Cardiac muscle cell (in vitro differentiated cells and primary cell): ENCODE measurements at places on chromosomes 7 and 10.

- peak overlapping the region; percentile 78 for H3K4me3 ChIP-seq
- H3K36me3 ChIP-seq: no peaks in the 10 kb centered on the region
- peak overlapping the region; percentile 96 for H3K27ac ChIP-seq
These were observed 5.0 kb downstream of the SKIDA1 start for GRCh38 chr10:21520509-21520908.

DNA sequence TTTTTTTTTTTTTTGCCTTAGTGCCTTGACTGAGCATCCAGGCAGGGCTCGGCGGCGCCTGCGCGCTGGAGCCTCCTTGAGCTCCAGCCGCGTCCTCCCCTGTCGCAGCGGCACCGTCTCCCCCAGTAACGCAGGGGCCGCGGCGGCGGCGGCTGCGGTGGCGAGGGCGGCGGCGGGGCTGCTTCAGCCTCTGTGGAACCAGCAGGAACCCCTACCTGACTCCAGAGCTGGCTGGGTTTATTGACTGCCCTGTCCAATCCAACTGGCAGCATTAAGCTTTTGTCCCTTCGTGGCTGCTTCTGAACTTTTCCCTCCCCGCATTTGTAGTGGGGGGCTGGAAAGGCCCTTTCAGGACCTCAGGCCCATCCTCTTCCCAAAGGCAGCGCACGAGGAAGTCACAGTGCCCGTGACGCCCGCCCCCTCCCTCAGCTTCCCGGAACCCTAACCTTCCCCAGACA, at the start of gene GPR85:
GPR85 (minus strand) TSS at position 397 of the 458 bp plus-strand sequence. CDS start 2,106 bp downstream, outside the sequence.
- no peaks in the 10 kb centered on the region for H3K4me1 ChIP-seq
- DNase-seq: peak; percentile 71
- no peak within 1 kb of the TSS for H3K27ac ChIP-seq
- H3K36me3 ChIP-seq: no peaks in the 10 kb centered on the region
- H3K4me3 ChIP-seq: peak within 1 kb of the TSS; percentile 24

GRCh38 chr7:40909346-40909980, 774.7 kb downstream of the SUGCT start:
- peaks cover 19% of the 10 kb centered on the region for H3K4me1 ChIP-seq
- peak overlapping the region; percentile 73 for H3K27ac ChIP-seq
- H3K4me3 ChIP-seq: no peak overlapping the region
- H3K36me3 ChIP-seq: no peaks in the 10 kb centered on the region

DNA sequence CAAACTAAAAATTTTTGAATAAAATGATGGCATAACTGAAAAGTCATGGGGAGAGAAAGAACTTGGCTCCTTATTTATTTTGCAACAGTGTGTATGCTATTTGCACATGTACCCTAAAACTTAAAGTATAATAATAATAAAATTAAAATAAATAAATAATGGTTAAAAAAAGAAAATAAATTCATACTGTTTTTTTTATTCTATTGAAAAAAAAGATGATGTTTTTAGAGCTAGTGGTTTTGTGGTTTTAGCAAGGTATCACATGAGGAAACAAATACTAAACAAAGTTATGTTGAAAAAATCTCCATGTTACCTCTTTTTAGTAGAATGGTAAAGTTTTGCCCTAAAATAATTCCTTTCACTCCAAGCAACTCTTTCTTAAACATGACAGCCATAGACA, 26.2 kb downstream of the TMEM168 start:
- no peaks in the 10 kb centered on the region for H3K36me3 ChIP-seq
- no peak overlapping the region for H3K27ac ChIP-seq
- H3K27me3 ChIP-seq: no peaks in the 10 kb centered on the region
- no peaks in the 10 kb centered on the region for H3K4me1 ChIP-seq
- DNase-seq: no peak
- H3K4me3 ChIP-seq: no peak overlapping the region

DNA sequence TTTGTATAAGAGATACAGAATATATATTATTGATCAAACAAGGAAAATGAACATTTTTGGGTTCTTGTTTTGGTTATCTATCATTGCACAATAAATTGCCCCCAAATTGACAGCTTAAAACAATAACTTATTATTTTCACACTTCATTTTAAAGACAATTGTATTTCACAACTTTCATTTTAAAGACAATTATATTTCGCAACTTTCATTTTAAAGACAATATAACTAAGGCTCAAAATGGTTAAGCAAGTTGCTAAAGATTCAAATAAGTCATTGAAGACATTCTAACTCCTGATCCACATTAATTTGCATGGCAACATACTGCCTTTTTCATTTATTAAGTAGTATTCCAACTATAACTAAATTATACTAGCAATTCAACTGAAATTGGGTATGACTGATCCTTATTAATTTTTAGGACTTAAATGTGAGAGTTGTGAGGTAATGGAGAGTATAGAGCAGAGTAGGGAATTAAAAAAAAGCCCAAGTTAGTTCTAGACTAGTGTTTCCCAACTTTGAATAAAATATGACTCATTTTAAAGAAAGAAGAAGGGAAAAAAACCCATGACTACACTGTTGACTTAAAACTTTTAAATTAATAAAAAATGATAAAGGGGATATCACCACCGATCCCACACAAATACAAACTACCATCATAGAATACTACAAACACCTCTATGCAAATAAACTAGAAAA, 9.9 kb upstream of the STEAP2 start:
- no peak overlapping the region for H3K4me3 ChIP-seq
- no peak for DNase-seq
- H3K36me3 ChIP-seq: no peaks in the 10 kb centered on the region
- H3K27me3 ChIP-seq: no peaks in the 10 kb centered on the region

GRCh38 chr10:26441491-26442214, 3.5 kb downstream of the APBB1IP start:
- H3K4me3 ChIP-seq: no peak overlapping the region
- H3K27me3 ChIP-seq: peaks cover 78% of the 10 kb centered on the region
- no peaks in the 10 kb centered on the region for H3K36me3 ChIP-seq
- no peak overlapping the region for H3K27ac ChIP-seq
- H3K4me1 ChIP-seq: no peaks in the 10 kb centered on the region

- no peak overlapping the region for H3K27ac ChIP-seq
- peaks cover 23% of the 10 kb centered on the region for H3K4me1 ChIP-seq
- H3K4me3 ChIP-seq: peak overlapping the region; percentile 71
- no peak for DNase-seq
These were observed 280 bp downstream of the DNAAF5 start for GRCh38 chr7:726854-727103.

DNA sequence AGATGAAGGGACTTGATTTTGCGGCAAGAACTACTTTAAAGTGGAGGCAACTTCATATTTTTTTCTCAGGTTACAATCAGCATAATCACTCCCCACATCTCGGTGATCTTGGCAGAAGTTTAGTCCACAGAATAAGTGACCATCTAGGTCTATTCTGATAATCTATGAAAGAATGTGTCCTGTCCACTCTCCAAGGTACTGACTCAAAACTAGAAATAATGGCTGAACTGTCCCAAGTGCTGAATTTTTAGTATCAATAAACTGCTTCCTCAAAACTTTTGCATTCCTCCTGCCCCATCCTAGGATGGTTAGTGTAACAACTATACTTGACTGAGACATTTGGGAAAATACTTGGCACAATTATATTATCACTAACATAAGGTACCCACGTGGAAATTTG, 10.9 kb upstream of the CHRM2 start:
- peak; percentile 57 for DNase-seq
- no peak overlapping the region for H3K4me3 ChIP-seq
- H3K36me3 ChIP-seq: no peaks in the 10 kb centered on the region
- no peaks in the 10 kb centered on the region for H3K27me3 ChIP-seq
- H3K27ac ChIP-seq: no peak overlapping the region
- H3K4me1 ChIP-seq: peaks cover 3% of the 10 kb centered on the region

- no peak overlapping the region for H3K27ac ChIP-seq
- DNase-seq: no peak
- no peaks in the 10 kb centered on the region for H3K27me3 ChIP-seq
- H3K36me3 ChIP-seq: no peaks in the 10 kb centered on the region
These were observed 4.3 kb upstream of the ADD3 start for GRCh38 chr10:110003524-110003885.

DNA sequence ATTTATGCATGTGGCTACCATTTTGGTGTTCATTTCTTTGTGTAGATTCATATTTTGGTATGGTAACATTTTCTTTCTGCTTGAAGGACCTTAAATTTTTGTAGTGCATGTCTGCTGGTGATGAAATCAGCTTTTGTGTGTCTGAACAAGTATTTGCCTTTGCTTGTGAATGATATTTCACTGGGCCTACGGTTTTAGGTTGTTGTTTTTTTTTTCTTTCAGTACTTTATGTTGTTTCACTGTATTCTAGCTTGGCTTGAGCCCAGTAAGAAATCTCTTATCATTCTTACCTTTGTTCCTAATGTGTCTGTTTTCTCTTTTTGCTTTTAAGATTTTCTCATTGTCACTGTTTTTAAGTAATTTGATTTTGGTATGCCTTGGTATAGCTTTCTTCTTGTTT, 31.9 kb downstream of the SAMD8 start:
- no peak overlapping the region for H3K4me3 ChIP-seq
- peak; percentile 45 for DNase-seq
- no peaks in the 10 kb centered on the region for H3K4me1 ChIP-seq
- no peak overlapping the region for H3K27ac ChIP-seq
- H3K27me3 ChIP-seq: no peaks in the 10 kb centered on the region

- peaks cover 9% of the 10 kb centered on the region for H3K4me1 ChIP-seq
- H3K36me3 ChIP-seq: no peaks in the 10 kb centered on the region
- no peak for DNase-seq
- H3K27me3 ChIP-seq: no peaks in the 10 kb centered on the region
- no peak overlapping the region for H3K27ac ChIP-seq
- H3K4me3 ChIP-seq: no peak overlapping the region
These were observed 22.9 kb downstream of the TBXAS1 start for GRCh38 chr7:139851770-139852481.

DNA sequence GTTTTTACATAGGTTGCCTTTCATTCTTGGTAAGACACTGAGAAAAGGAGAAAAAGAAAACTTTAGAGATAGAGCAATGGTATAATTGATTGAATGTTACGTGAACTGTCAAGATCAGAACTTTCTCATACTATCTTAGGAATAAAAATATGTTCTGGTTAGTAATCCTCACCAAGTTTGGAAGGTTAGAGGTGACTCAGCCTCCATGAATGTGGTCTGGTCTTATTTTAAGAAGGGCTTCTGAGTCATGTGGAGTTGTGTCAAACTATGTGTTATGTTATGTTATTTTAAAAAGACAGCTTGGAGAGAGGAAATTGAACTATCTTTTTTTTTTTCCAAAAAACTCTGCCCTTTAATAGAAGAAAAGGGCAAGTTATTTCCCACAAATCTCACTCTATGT, 458.6 kb upstream of the KLF6 start:
- no peaks in the 10 kb centered on the region for H3K36me3 ChIP-seq
- DNase-seq: peak; percentile 98
- H3K4me3 ChIP-seq: no peak overlapping the region

DNA sequence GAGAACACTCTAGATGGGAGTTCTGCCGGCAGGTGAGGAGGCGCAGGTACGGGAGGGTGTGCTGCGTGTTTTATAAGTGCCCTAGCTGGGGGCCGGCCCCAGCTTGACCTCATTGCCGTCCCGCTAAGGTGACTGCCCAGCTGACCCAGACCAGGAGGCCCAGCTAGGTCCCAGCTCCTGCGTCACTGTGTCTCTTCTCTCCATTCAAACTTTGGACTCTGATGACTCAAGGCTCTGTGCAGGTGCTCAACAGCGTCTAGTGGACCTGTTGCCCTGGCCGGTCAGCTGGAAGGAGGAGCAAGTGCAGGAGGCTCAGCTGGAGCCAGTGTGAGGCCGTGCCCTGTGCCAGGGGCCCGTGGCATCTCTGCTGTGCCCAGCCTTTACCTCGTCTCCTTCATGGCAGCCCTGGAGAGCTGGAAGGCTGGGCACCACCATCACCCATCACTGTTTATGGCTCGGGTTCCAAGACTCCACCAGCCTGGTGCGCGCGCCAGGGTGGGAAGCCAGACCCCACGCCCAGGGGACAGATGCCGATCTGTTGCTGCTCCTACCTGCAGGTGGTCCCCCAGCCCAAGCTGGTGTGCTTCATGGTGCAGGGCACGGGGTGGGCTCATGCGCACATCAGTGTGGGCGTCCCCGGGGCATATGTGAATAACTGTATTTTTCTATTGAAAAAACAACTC, 14.6 kb downstream of the LHPP start:
- H3K27me3 ChIP-seq: no peaks in the 10 kb centered on the region
- no peaks in the 10 kb centered on the region for H3K36me3 ChIP-seq
- no peak overlapping the region for H3K27ac ChIP-seq
- no peak overlapping the region for H3K4me3 ChIP-seq
- H3K4me1 ChIP-seq: no peaks in the 10 kb centered on the region

DNA sequence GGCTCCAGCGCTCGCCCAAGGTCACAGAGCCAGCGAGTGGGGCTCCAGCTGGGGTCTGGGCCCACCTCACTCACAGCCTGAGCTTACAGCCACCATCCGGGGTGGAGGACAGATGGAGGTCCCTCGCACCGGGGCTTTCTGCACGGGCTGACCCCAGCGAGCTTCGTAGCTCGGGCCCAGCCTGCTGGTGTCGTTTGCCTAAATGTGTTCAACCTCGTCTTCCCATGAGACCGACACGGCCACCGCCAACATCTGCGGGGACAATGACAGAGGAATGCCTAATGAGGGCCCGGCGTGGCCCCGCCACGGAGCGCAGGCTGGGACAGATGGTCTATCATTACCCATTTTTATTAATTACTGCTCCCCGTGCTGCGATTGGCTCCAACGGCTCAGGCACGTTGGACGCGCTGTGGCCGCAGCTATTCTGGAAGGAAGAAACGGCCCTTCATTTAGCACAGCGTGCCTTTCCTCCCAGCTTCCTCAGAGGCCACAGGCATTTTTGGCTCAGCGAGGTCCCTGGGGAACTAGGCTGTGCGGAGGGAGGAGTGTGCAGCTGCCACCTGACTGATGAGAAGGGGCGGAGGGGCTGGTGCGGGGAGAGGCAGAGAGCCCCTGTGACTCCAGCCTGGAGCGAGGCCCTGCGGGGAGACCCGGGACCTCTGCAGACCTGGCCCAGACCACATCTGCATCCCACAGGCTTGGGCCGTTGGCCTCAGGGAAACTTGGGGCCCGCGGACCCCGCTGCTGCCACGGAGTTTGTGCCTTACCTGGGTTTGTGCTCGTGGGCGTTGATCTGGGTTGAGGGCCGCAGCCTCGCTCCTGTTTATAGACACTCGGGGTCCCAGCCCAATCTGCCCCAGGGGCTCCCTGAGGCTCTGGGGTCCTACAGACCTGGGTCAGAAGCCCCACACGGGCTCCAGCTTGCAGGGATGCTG, 22.9 kb upstream of the ELFN1 start:
- no peaks in the 10 kb centered on the region for H3K27me3 ChIP-seq
- H3K27ac ChIP-seq: no peak overlapping the region
- no peaks in the 10 kb centered on the region for H3K36me3 ChIP-seq
- no peak overlapping the region for H3K4me3 ChIP-seq
- no peak for DNase-seq
- H3K4me1 ChIP-seq: peaks cover 25% of the 10 kb centered on the region

DNA sequence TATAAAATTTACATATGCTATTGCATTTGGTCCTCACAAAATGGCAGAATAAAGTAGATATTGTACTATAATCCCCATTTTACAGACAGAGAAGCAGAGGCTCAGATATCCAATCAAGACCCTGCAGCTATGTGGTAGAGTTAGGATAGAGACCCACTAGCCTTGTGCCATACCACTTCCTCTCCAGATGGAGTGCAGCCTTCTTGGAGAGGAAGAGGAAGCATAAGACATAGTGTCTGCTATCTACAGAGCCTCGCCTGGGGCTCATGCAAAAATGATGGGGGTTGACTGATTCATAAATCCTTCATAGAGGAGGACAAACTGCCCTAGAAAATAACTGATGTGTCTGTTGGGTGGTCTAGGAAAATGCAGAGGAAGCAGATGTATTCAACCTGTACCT, 447.3 kb downstream of the KCNMA1 start:
- H3K36me3 ChIP-seq: no peaks in the 10 kb centered on the region
- H3K4me1 ChIP-seq: no peaks in the 10 kb centered on the region
- no peak overlapping the region for H3K27ac ChIP-seq
- H3K27me3 ChIP-seq: no peaks in the 10 kb centered on the region
- H3K4me3 ChIP-seq: no peak overlapping the region
- no peak for DNase-seq
